ENCODE measurements at places on chromosomes 1 and 21.
A peak's percentile ranks its signal among the peaks of the same experiment; 100 is the strongest.

DNA sequence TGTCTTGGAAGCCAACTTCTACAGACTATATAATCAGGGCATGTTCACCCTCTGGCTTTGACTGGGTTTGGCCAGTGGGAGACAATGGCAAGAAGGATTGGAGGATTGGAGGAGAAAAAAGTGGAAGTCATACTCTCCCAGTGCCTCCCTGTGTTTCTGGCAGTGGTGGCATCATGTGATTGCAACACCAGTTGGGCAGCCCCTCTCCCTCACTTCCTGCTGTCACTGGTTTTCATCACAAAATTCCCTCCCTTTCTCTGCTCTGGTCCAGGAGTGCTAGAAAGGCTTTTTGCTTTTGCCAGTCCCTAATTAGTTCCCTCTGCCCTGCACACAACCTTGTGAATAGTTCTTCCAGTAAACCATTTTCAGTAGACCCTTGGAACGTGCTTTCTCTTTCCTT is 3.7 kb upstream of the QSOX1 start:
- DNase-seq, result no peak

DNA sequence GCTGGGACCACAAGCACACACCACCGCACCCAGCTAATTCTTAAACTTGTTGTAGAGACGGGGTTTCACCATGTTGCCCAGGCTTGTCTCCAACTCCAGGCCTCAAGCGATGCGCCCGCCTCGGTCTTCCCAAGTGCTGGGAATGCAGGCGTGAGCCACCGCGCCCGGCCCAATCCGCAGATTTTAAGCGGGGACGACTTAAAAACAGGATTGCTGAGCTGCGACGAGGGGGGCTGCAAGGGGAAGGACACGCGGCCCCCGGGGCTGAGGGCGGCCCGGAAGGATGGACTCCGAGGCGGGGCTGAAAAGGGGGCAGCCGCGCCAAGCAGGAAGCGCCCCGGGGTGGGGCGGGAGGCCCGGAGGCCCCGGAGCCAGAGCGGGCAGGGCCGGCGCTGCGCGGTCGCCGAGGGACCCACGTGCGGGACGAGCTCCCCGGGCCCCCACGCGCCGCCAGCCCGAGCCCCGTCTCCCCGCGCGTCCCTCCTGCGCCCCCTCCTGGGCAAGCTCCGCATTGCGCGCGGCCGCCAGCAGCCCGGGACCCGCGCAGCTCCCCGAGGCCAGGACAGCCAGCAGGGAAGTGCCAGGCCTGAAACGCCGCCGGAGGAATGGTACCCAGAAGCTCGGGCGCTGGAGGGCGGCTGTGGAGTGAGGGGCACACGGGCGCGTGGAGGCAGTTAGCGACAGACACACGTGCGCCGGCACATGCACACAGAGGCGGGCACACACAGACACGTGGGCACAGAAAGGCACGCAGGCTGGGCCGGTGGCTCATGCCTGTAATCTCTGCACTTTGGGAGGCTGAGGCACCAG is 5.5 kb upstream of the PRKCZ start:
- peak; percentile 64 for DNase-seq

GRCh38 chr21:45580181-45580575 is 37.9 kb upstream of the SLC19A1 start:
- DNase-seq, result no peak

GRCh38 chr1:184520336-184520735 is 133.5 kb downstream of the C1orf21 start:
- DNase-seq, result peak; percentile 32

- peak; percentile 68 for DNase-seq
Measured at GRCh38 chr1:210233495-210234328, 1.1 kb downstream of the SERTAD4 start.
